ENCODE measurements at places on chromosomes 1 and 21.

DNA sequence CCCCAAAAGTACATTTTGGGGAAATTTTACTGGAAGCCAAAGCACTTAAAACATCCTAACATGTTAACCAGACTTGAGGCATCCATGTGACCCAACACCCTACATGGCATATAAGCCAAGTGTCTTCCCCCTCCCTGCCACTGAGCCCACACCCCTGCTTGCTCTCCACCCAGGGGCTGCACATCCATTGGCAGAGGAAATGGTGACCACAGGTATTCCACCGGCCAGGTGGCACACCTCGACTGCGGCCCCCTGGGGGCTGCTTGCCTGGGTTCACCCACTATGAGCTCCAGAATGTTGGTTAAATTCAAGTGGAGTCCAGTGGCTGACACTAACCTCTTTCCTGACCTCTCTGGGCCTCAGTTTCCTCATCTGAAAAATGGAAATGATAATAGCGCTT, 64.4 kb upstream of the FAM20B start:
- DNase-seq, result no peak

- no peak for DNase-seq
Measured at GRCh38 chr1:214438530-214438929, 112.9 kb downstream of the PTPN14 start.

DNA sequence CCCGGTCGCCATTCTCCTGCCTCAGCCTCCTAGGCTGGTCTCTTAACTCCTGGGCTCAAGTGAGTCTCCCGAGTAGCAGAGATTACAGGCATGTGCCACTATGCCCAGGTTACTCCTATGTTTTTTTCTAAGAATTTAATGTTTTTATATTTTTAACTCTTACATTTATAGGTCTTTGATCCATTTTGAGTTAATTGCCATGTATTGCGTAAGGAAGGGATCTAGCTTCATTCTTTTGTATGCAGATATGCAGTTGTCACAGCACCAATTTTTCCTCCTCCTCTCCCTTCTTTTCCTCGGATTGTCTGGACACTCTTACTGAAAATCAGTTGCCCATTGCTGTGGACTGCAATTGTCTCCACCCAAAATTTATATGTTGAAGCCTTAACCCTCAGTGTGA, 11.5 kb downstream of the BTBD8 start:
- DNase-seq, result no peak

GRCh38 chr1:57908147-57908890, 484.5 kb upstream of the DAB1 start:
- DNase-seq, result no peak

DNA sequence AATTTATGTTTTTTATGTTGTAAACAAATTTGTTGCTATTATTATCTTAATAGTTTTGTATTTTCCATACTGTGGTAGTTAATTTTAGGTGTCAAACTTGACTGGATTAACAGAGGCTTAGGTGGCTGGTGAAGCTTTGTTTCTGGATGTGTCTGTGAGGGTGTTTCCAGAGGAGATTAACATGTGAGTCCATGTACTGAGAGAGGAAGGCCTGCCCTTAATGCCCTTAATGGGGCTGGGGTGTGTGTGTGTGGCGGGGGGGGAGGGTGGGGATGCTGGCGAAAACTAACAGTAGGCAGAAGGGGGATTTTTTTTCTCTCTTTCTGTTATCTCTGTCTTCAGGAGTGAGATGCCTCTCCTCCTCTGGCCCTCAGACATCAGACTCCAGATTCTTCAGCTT, 1.9 kb downstream of the OR14A16 start:
- DNase-seq, result no peak

DNA sequence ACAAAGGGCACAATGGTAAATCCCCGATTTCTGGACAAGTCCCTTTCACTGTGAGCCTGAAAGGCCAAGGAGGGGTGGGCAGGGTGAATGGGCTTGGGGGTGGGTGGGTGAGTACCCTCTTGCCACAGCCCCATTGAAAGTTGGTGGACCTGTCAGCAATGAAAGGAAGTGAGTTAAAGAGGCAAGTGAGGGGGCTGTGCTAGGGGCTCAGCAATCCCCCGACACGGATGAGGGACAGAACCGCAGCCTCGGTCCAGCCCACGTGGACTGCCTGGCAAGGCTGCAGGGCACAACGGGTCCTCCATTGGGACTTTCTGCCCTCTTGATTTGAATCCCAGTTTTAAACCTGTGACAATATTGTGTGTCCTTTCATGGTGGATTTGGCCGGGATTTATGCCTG, 255.3 kb downstream of the FOXD2 start:
- no peak for DNase-seq

- no peak for DNase-seq
Measured at GRCh38 chr1:86380257-86380861, 15.8 kb downstream of the ODF2L start.

GRCh38 chr1:98493469-98493868, 168.1 kb upstream of the SNX7 start:
- DNase-seq, result no peak

DNA sequence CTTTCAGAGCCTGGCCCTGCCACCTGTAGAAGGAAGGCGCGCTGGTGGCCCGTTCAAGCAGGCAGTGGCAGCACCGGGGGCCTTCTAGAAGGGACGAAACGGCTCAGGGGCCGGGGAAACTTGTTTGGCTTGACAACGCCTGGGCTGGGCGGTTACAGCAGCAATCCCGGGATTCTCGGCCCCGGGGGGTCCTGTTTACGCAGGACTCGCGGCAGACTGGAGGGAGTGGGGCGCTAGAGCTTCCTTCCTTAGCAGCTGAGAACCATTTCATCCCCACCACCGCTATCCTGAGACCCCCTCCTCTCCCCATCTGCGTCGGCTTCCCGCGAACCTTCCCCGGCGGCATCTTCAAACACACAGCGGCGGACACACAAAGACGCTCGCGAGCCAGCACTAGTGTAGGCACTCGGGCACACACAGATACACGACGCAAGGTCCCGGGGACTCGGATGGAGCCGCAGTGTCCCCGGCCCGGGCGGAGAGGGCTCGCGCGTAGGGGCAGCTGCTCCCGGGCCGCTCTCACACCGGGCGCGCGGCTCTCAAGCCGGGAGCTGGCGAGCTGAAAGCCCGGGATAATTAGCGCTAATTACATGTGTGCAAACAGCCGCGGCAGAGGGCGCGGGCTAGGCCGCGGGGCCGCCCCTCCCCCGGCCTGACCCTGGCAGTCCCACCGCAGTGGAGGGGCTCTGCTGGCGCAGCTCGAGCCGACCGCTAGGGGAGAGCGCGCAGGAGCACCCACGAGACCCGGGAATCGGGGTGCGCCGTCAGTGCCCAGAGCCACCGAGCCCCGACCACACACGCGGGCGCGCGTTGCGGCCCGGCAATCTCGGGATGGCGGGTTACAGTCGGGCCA, 271.4 kb downstream of the FOXD2 start:
- no peak for DNase-seq

- no peak for DNase-seq
Measured at GRCh38 chr1:178931858-178932551, 61.1 kb upstream of the ANGPTL1 start.

DNA sequence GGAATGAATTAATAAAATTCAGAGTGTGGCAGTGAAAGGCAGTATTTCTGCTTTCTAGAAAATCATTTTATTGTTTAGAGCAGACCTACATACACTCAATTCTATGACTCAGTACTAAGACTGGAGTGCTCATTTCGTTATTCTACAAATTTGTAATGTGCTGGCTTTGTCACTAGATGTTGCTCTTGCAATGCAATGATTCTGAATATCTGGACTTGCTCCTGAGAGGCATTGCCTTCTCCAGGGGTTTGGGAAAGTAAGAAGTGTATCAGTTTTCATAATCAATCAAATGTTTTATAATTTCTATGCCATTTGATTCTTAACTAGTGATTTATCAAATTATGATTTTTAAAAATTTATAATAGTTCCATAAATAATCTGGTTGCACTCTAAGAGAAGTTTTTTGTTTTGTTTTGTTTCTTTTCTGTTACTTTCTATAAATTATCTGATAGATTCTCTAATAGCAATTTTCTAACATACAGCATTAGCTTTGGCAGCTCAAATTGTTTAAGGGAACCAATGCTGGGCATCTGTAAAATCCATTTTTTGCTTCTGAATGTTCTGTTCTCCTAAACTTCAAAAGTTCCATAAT, 280.5 kb upstream of the SGIP1 start:
- no peak for DNase-seq

DNA sequence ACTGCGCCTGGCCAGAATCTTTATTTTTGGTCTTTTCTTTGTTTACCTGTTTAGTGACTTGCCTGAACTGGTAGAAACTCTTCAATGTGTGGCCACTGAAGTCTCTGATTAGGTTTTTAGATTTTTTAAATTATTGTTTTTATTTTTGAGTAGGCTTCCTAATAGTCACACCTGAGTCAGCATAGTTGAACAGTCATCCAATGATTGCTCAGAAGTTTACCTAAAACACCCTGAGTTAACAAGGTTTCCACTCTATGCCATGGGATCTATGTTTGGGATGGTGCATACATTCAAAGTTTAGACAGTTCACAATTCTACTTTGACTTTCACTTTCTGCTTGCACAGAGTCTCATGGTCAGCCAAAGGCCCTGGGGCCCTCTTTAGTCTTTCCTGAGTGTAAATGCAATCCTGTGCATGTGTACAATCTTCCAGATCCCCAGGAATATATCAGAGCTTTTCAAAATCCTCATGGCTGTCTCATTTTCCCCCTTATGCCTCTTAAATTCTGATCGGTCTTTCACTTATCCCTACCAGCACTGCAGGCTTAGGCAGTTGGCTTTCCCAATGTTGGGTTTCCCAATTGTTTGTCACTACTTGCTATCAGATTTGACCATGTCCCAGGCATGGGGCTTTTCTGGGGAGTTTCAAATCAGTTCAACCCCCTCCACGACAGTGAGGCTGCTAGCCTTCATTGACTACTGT, 114.4 kb upstream of the RAB3GAP2 start:
- no peak for DNase-seq

DNA sequence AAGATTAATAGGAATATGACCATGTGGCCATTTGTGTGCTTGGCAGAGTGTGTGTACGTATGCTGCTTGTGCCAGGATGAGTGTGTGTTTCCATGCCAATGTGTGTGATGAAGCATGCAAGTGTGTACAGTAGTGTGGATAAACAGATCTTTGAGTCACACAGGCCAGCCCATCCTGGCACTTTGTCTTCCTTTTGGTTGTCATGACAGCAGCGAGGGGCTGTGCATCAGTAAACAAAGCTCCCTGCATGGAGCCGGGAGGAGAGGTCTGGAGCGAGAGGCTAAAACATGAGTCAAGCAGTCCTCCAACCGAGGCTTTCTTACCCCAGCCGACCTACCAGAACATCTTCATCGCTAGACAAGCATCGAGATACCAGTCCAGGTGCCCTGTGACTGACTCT, 221.2 kb downstream of the CACNA1E start:
- DNase-seq, result no peak

GRCh38 chr1:157105988-157106812, 6.6 kb upstream of the ETV3L start:
- no peak for DNase-seq

DNA sequence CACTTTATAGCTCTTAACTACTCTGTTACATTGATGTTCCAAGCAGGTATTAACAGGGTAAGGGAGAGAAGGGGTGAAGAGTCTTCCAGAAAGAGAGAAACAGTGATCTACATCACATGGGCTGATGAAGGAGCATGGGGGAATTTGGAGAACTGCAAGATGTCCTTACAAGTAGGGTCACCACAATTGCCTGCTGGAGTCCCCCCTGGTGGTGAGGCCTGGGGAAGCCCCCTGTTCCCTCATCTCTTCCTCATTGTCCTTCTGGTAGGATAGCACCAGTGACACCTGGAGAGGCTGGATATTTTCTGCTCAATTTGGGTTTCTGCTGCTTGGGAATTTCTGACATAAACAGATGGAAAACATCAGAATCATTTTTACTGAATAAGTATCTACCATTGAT, 126.6 kb downstream of the RUNX1 start:
- DNase-seq, result no peak

DNA sequence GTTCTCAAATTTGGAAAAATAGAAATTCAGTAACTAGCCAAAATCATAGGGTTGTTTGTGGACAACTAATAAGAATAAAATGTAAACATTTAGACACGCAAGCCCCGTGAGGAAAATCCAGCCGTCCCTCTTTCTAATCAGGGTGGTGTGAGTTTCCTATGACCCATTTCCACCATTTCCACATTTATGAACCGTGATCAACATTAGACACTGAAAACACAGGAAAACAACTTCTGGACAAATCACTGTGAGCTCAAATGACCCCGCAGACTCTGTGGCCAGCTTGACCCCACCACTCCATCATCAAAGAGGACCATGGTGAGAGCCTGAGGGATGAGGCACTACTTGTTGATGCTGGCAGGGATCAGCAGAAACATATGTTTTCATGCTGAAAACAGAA, 101.0 kb downstream of the SIM2 start:
- no peak for DNase-seq

DNA sequence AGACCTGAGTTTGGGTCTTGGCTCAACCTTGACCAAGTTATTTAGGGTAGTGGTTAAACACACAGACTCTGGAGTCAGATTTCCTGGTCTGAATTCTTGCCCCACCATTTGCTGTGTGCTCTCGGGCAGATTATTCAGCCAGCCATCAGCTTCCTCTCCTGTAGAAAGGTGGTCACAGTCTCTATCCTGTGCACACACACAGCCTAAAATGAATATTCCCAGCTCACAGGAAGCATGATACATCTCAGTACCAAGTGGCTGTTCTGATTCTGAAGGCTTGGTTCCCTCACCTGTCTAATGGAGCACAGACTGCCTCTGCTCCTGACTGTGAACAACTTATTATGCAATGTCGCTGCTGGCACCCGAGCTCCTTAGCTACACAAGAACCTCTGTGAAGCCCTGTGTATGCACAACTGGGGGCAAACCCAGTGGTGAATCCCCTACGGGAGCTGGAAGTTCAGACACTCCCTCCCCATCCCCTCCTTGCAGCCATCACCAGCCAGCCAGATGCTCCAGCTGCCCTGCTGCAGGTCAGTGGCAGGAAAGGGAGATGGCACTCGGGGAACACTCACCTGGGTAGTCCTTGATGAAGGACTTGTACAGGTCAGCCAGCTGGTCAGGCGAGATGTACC, 13.7 kb downstream of the ENO1 start:
- DNase-seq, result no peak

DNA sequence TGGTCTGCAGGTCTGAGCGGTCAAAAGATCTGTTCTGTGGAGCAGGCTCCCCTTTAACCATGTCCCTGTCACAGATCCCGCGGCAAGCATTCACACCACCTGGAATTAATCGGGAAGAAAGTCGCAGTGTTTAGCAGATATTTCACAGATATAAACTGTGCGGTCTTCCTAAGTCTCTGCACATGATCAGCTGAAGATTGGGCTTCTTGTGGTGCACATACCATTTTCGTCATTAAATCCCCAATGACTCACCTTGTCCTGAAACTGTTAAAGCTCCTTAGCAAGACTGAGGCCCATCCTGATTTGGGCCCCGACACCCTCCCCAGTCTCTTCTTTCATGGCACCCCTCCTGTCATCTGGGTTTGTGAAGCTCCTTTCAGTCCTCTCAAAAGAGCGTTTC, 158.8 kb downstream of the KIF26B start:
- no peak for DNase-seq

DNA sequence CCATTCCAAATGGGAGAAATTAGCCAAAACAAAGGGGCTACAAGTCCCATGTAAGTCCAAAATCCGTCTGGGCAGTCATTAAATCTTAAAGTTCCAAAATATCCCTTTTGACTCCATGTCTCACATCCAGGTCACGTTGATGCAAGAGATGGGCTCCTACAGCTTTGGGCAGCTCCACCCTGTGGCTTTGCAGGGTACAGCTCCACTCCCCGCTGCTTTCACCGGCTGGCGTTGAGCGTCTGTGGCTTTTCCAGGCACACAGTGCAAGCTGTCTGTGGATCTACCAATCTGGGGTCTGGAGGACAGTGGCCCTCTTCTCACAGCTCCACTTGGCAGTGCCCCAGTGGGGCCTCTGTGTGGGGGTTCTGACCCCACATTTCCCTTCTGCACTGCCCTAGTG, 130.2 kb downstream of the TPR start:
- no peak for DNase-seq
